Skeletal muscle cell (primary cell): ENCODE measurements at places on chromosomes 1 and 21.

DNA sequence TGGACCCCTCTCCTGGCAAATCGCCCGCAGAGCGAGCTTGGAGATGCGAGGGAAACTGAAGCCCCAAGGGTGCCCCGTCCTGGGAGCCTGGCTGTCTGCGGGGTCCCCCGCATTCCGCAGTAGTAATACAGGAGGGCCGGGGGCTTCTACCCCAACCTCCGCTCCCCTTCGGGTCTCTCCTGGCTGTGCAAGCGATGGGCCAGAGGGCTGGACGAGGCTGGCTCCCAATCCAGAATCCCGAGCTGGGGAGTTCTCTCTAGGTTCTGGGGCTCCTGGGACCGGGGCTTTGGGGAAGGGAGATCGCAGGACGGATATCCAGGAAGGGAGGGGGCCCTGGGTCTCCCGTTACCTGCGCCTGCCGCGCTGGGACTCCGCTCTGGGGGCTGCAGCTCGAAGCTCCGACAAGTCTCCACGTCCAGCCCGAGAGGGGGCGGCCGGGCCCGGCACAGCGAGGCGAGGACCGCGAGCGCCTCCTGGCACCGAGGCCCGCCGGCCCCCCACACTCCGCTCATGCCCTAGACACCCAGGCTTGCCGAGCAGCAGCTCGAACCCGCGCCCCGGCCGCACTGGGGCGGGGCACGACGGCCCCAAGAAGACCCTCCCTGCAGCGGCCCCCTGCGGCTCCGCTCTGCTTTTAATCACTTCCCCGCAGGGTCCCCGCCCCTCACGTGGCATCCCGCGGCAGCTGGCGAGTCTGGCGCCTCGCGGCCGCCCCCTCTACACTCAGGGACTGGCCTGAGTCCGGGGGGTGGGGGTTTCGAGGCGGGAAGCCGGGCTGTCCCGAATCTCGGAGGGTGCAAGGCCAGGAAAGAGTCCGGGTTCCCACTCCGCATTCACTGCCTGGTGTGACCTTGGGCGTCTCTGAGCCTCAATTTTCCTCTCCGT is at the start of gene SYT6:
SYT6 (minus strand) TSS at position 609 of the 885 bp plus-strand sequence; CDS start at position 512, 97 bp downstream.
- no peak for DNase-seq

DNA sequence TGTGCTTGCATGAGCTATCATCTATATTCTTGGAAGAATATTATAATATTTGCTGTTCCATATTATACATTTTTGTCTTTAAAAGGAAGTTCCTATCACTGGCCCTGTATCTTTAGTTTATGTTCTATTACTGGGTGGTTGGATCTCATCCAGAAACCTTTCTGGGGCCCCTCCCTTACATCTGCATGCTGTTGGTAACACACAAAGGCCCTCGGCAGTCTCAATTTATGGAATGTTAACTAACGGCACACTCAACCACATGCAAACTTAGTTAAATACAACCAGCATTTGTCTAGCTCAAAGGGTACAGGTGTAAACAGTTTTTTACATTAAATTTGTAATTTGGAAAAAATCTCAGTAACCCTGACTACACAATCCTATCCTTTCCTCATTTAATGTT is 9.7 kb upstream of the HYI start:
- no peak for DNase-seq

DNA sequence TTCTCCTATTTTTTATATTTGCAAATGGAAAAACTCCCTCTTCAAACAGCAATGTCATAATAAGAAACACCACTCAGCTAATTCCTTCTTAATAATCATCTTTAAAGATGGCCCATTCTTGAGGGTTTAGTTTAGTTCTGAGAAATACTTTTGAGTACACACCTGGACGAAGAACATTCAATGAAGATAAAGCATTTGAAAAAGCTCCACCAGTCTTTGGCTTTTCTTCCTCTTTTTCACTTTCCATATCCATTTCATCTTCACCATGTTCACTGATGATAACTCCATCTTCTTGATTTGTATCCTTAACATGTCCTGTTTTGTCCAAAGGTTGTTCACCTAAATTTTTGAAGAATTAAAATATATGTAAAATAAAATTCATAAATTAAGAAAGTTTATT is 7.4 kb downstream of the PAXBP1 start:
- no peak for DNase-seq

- DNase-seq, result no peak
Observed at GRCh38 chr1:19654386-19654785, 10.3 kb downstream of the NBL1 start.

DNA sequence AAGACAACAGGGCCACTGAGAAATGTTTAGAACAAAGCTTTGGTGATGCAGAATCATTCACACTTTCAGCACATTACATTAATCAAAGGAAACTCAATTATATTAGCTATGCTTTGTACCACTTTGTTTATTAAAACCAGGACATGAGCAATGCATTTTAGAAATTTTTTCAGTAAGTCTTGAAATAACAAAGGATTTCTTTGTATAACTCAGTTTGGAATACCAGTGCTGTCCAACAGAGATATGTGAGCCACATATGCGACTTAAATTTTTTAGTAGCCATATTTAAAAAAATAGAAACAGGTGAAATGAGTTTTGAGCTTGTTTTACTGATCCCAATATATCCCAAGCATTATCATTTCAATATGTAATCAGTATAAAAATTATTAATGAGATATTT is 18.8 kb upstream of the F3 start:
- DNase-seq, result no peak

GRCh38 chr1:223486366-223486765 is 93.2 kb downstream of the CCDC185 start:
- no peak for DNase-seq

DNA sequence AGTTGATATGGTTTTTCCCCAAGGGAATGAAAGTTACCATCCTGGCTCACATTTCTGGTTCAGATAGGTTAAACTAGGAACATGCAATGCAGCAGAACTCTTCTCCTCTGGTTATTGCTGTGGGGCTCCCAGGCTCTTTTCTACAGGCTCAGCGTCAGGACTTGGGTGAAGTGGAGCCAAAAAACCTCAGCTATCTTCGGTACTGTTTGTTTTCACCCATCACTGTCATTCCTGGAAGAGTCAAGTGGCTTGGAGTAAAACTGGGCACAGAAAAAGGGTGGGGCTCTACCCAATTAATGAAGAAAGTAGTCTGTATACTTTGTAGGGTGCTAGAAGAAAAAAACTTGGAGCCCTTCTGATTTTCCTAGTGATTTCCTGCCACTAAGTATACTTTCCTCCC is 9.4 kb downstream of the WNT2B start:
- DNase-seq, result no peak

GRCh38 chr21:40146216-40146837 is 279.1 kb downstream of the PCP4 start:
- no peak for DNase-seq

DNA sequence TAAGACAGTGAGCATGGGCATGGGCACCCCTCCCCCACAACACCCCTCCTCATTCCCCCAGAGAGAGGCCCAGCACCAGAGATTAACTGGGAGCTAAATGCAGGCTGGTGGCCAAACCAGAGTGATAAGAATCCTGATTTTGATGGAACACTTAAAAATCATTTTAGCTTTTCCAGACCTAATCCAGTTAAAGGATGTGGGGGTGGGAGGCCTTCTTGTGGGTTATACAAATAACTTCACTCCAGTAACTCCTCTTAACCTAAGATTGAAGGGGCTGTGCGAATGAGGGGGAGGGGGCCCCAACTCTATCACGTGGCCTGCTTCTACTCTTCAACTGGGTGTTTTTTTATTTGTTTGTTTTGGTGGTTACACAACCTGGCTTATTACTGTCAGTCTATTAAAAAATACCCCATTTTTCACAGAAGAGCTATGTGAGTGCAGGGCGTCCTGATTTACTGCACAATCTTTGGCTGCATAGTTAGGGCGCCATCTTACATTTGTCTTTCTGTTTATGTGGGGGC is 398.1 kb upstream of the LYPLAL1 start:
- no peak for DNase-seq

DNA sequence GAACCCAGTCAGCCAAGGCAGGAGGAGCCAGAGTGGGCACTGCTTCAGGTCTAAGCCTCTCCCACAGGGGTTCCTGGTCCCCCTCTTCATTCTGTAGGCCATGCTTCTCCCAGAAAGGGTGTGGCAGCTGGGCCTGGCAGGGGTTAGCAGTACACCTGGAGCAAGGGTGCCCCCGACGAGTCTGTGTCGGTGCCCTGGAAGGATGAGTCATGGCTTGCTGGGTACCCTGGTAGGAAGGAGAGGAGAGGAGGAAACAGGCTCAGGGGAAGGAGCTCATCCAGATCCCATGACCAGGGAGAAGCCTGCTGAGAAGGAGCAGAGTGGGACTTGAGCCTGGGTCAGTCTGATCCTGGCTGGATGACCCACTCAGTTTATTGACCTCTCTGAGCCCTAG is 10.3 kb downstream of the KDF1 start:
- no peak for DNase-seq

DNA sequence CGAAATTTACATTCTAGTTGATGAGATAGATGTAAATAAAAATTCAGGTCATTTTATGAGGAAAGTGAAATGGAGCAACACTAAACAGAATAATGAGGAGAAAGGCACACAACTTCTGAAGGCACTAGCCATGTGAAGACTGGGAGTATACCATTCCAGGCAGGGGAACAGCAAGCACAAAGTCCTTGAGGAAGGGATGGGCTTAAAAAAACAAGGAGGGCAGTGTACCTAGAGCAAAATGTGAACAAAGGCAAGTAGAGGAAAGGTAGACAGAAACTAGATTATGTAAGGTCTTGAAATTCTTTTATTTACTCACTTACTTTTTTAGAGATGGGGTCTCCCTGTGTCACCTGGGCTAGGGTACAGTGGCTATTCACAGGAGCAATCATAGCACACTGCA is 54.1 kb upstream of the LRIG2 start:
- DNase-seq, result no peak

DNA sequence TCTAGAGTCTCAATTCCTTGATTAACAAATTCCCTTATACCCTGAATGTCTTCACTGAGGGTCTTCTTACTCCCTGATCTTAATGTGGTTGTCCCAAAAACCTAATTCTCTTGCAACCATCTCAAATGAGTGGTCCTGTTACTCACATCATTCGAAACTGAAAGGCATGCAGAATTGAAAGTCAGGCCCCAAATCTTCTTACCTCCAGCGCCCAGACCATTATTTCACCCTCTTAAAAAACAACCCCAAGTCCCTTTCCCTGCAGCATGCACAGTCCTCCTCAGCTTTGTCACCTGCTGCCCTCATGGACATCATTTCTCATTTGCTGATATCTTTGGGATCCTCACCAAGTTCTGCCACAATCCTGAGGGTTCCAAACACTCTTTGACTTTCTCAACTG is 230.1 kb downstream of the SEC16B start:
- no peak for DNase-seq

DNA sequence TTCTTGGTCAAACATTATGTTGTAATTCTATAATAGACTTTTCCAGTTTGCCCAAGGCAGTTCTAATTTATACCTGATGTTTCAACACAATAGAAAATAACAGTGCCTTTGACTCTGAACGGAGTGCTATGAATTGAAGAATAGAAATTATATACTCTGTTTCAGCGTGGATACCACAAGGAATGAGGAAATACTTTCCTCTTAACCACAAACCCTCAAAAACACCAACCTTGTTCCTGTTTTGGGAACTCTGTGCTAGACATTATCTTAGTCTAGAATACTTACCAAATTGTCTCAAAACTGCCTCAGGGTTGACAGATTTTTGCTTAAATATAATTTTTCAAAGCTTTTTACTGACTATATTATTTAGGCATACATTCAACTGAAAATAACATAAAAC is 1629.3 kb downstream of the MRPL39 start:
- DNase-seq, result no peak

GRCh38 chr1:1425753-1426495 is 4.8 kb upstream of the ANKRD65 start:
- DNase-seq, result no peak

DNA sequence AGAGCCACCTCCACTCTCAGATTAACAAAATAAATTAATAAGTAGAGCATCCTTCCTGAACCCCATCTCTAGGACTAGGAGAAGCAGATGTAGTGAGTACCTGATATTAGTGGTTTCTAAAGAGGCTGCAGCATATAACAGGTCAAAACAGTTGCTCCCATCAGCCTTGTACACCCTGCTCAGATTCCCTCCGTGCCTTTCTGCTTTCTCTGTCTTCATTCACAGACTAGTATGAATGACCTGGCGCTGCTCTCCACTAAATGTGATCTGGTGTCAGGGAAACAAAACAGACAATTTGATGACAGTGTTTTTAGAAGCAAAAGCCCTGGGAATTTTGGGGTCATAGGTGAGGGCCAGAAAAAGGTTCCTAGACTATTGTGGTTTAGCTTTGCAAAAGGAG is 8.3 kb downstream of the SESN2 start:
- no peak for DNase-seq

- peak; percentile 4 for DNase-seq
Observed at GRCh38 chr21:31612894-31613785, 46.4 kb upstream of the SOD1 start.

- DNase-seq, result no peak
Observed at GRCh38 chr1:194159941-194160340, 973.5 kb upstream of the B3GALT2 start.

- DNase-seq, result peak; percentile 49
Observed at GRCh38 chr1:54886724-54887664, at the start of gene DHCR24. TSS of gene DHCR24 (minus strand) at chr1:54887195. CDS start at chr1:54887119, 76 bp downstream.

GRCh38 chr21:26409735-26410134 is 163.4 kb downstream of the CYYR1 start:
- no peak for DNase-seq
